GM13976 (cell line): ENCODE measurements at places on chromosomes 2 and 18.

- no peak for DNase-seq
These were observed 80.5 kb downstream of the FASTKD2 start for GRCh38 chr2:206845877-206846276.

DNA sequence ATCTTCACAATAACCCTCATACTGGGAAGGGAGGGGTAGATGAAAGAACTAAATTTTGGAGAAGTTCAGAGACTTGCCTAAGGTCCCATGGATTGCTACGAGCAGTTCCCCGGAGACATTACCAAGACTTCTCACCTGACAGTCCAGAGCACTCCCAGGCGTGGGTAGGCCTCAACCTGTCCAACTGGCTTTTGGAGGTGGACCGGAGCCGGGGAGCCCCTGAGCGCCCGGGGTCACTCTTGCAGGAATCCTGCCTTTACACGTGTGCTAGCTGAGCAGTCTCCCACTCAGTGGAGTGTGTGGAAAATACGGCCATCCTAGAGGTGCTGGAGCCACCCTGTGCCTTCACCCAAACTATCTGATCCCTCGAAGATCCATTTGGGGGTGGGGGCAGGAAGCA lies 8.0 kb downstream of the POMC start:
- no peak for DNase-seq

- DNase-seq: peak; percentile 16
These were observed 3.8 kb downstream of the GBX2 start for GRCh38 chr2:236164201-236164924.

DNA sequence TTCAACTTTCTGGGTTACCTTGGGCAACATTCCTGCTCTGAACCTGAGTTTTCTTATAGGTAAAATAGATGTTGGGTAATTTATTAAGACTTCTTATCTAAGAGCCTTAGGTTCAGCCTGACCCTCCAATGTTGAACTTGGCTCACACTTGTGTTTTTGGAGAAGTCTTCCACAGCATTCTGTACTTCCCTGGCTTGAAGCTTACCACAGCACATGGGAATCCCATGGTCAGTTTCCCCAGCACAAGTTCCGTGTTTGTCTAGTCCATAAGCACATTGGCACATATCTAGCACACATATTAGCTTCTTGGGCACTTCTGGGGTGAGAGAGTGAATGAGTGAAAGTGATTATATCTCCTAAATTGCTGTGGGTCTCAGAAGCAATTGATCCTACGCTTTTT lies 782.5 kb upstream of the HS6ST1 start:
- no peak for DNase-seq

- DNase-seq: no peak
These were observed 124.0 kb downstream of the MDH1 start for GRCh38 chr2:63712748-63713147.

DNA sequence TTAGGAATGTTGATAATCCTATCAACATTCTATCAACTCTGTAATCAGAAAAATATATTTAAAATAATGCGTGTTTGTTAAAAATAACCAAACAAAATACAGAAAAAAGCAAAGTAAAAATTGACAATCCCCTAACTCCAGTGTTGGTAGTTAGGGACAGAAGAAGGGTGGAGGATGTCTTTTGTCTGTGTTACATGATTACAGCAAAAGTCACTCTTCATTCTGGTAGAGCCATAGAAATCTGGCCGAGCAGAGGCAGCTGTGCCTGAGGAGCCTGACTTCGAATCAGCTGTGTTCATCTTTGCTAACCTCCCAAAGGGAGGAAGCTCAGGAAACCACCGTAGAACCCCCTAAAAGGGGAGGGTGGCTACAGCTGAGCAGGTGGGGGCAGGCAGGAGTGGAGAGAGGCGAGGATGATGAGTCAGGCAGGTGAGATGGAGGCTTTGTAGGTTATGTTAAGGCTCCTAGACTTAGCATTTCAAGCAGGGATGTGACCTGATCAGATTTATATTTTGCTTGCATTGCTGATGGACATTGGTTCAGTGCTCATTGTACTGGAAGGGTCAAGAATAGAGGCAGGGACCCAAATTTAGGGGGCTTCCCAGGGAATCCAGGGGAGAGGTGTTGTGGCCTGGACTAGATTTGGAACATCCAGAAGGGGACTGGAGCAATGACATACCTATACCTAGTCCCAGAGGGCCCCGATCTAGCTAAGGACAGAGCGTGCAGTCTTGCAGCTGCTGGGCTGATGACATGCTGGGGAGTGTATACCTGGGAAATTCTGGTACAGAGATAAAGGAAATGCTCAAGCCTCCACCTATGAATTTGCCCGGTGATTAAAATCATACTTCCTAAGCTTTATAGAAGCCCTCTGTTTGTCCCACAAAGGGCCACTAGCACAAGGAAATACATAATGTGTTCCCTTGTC lies 95.7 kb downstream of the NEDD4L start:
- DNase-seq: no peak

DNA sequence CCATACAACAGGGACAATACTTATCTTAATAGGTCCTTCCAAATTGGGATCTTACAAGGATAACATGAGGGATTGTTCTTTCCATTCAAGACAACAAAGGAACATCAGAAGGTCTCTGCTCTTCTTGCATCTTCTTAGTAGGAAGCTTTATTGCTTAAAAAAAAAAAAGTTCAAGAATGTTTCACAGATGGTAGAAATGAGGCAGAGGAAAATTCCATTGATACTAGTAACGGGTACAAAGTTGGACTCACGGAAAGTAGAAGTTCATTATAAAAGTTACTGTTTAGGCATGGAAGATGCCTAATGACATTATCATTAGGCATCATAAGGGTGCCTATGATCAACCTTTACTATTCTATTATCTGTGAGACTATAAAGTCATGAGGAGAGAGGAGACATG lies 136.2 kb downstream of the LAMA3 start:
- no peak for DNase-seq

- no peak for DNase-seq
These were observed 619 bp upstream of the FAM168B start for GRCh38 chr2:131093696-131094462.

GRCh38 chr2:197286805-197287595 lies 23.6 kb downstream of the ANKRD44 start:
- DNase-seq: peak; percentile 65

- DNase-seq: no peak
These were observed 61.4 kb downstream of the LRP1B start for GRCh38 chr2:142069251-142069888.

DNA sequence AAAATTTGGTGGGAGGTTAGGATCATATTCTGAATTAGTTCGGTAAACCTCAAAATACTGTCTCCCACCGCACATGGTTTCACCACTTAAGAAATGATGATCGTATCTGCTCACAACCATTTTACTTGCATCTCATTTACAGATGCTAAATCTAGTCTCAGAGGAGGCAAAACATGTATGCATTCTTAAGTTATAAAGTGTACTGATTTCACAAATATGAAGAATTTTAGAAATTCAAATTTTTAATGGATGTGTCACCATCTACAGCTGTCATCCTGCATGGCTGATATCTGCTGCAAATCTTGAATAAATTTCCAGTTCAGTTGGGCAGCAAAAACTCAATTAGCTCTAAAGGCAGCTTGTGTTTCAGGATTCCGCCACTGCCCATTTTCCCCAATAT lies 243.3 kb upstream of the KCNJ3 start:
- no peak for DNase-seq

DNA sequence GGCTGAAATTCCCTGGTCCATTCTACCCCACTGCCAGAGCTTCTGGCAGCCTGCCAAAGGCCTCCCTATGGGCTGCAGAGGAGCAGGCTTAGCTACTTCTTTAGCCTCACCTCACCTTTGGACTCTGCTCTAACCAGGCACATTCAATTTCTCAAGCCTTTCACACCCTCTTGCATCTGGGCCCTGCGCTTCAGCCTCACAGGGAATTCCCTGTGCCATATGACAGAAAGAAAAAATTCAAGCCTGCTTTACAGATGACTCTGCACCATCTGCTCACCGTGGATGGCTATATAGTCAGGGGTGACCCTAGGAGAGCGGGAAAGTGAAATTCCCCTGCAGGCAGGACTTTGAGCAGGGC lies 62.5 kb downstream of the REEP1 start:
- peak; percentile 42 for DNase-seq

DNA sequence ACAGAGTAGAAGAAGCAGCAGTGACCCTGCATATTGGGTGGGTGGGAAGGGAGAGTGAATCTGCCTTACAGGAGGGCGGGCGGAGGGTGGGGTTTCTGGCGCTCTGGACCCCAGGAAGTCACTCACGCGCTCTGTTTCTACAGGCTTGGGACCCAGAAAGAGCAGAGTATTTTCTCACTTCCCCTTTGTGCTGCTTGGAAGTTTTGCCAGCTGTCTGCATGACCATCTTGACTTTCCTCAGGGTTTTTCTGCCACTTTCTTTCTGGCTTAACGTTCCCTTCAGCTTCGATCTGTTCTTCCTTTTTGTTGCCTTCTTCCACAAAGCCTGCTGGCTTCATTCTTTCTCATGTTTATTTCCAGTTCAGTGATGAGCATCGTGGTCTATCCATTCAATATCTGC lies 383.1 kb downstream of the GALR1 start:
- no peak for DNase-seq

DNA sequence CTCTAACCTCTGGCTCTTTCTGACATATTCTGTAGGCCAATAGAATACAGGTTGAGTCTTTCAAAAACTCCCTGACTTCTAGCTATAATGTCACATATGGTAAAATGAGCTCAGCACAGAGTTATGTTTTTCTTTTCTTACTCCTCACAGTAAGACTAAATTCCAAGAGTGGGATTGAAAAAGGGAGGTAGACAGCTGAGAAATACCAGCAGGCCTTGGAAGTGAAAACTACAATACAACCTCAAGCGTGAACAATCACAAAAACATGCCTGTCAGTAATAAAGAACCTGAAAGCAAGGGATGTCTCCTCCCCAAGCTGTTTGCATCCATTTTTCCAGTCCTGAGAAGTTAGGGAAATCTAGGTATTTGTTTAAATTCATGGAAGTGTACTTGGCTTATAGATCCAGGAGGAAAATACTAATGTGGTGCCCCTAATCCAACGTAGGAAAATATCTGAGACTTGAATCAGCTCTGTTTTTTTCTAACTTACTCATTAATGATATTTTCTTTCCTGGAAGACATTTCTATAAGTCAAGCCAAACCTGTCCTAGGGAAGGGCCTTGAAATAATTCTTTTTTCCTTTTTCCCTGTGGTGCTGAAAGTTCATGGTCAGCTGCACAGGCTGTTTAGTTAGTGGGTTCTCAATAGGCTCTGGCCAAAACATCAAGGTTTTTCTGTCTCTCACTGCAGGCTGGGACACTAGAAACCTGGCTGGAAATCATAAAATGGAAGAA lies 167.9 kb upstream of the SPATS2L start:
- DNase-seq: no peak

- no peak for DNase-seq
These were observed 215.4 kb upstream of the OSR1 start for GRCh38 chr2:19573784-19574183.

DNA sequence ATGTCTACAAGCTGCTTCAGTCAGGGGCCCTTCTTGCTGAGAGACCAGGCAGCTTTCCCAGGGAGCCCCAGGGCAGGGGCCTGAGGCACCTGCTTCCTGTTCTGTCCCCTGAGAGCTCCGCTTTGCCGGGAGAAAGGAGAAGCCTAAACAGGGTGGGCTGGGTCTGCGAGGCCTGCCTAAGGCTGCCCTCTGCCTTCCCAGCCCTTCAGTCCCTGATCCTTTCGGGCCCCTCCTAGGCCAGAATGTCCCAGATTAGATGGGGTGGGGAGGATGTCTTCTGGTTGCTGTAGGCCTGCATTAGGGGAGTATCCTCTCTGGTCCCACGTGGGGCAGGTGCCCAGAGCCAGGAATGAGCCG lies 72.4 kb downstream of the TGOLN2 start:
- no peak for DNase-seq

DNA sequence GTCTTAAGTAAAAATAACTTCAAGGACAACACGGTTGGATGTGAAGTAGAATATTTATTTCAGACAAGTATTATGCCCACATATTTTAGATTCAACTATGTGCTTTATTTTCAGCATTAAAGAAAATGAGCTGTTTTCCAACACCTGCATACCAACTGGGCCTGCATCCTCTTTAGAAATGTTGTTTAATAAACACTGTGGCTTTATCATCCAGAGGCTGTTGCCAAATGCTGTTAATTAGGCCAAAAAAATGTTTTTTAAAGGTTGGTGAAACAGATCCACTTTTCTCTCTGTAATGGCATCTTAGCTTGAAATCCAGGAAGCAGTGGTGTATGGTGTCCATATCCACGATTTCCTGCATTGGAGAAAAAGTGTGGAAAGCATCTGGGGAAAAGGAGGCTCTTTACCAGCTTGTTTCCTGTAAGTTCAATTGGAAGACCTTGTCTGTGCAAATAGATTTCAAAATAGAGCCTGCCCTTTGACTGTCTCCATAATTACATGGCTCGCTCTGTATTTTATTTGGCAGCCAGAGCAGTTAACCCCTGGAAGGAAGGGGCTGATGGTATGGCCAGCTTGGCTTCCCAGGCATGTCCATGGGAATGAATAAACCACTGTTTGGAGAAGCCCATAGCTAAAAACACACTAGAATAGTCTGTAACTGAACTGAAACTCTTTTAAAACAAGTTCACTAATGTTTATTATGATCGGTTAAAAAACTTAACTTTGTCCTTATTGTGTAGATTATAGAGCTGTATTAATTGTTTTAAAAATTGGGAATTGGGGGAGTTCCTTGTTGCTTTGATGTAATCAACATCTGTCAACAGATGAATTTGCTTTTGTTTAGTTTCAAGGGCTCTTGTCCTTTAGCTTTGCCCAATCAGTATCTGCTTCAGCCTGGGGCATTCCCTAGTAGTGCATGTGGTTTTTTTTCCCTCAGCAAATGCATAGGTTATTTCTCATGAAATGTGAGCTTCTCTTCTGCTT lies 33.0 kb upstream of the DLX1 start:
- peak; percentile 25 for DNase-seq

- no peak for DNase-seq
These were observed 292.2 kb upstream of the MC4R start for GRCh38 chr18:60664736-60665135.

DNA sequence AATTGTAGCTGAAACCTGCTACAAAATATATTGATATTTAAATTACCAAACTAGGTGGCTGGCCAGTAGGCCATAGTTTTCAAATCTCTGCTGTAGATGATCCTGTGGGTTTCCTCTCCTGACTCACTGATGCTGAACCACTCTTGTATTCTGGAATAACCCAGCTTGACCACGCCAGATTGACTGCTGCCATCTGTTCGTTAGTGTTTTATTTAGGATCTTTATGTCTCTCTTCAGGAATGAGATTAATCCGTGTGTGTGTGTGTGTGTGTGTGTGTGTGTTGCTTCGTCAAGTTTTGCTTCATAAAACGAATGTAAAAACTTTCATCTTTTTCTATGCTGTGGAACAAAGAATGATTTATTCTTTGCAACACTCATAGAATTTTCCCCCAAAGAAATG lies 187.1 kb downstream of the DYSF start:
- DNase-seq: no peak

DNA sequence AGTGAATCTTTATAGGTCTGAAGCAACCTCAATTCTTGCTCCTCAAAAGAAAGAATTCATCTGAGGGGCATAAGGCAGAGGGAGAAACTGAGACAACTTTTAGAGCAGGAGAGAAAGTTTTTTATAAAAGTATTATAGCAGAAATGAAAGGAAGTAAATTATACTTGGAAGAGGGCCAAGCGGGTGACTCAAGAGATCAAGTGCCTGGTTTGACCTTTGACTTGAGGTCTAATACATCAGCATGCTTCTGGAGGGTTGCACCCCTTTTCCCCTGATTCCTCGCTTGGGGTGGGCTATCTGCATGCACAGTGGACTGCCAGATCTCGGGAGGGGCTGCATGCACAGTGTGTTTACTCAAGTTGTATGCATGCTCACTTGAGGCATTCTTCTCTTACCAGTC lies 268.5 kb upstream of the LRATD1 start:
- DNase-seq: no peak
